SIG-M5 (cell line): ENCODE measurements at places on chromosomes 12 and 14.

DNA sequence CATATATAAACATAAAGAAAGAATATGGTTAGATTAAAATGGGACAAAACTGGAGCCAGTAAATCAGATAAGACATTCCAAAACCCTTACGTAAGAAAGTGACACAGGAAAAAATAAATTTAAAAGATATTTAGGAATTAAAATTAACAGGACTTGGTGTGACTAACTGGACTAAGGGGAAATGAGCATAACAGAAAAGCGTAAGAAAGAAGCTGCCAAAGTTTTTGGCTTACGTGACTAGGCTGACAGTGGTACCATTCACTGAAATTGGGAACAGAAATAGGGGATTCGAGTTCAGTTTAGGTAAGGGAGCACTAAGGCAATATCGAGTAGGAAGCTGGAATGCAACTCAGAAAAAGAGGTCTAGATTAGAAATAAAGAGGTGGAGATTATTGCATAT is 7.8 kb downstream of the CDK17 start:
- no peak for DNase-seq

DNA sequence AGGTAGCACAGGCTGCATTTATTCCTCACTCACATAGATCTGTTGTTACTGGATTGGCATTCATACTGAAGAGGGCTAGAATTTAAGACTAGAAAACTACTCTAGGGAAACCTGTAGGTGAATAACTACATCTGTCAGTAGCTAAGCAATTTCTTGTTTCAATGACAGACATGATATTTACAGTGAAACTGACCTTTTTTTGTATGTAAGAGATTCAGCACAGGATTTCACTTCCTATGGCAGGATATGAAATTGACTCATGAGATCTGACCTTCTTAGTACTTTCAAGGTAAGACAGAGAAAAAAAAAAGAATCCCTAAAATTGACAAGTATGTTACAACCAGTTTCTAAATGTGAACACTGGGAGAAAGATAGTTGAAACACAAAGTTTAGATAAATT is 189.8 kb upstream of the SLC16A7 start:
- no peak for DNase-seq

DNA sequence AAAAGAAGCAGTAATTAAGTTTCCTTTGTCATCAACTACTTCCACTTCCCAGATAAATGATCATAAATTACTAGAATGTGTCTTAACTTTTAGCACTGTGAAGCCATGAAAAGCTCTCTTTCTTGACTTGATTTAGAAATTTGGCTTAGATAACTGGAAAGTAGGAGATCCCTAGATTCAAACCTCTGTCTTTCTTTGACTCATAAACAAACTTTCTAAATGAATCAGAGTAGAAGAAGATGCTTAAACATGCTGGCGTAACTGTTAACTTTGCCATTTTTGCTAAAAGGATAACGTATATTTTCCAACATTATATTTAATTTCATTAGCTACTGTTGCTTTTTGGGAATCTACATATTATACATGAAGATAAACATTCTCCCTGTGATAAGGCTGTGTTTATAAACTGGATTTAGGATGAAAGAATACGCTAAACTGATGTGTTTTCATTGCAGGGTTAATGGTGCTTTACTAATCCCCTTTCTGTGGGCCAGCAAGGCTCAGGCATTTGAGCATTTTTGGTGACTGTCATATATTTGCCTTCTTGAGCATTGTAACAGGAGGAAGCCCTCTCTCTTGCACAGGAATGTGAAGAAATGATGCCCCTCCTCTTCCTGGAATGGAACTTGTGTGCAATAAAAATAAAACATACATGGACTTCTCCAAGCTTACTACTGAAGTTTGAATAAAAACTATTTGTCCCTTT is 301.4 kb downstream of the BMP4 start:
- no peak for DNase-seq

- no peak for DNase-seq
Observed at GRCh38 chr12:93091886-93092648, 163.0 kb upstream of the EEA1 start.

GRCh38 chr14:68805414-68805813 is 12.5 kb upstream of the ZFP36L1 start:
- no peak for DNase-seq

- DNase-seq, result no peak
Observed at GRCh38 chr14:62604524-62604923, 440.7 kb downstream of the KCNH5 start.
